ENCODE measurements at places on chromosomes 2 and 18.

GRCh38 chr2:121804997-121805765 is 49.7 kb downstream of the TSN start:
- DNase-seq: no peak

GRCh38 chr2:207926133-207926988 is 99.0 kb downstream of the PLEKHM3 start:
- no peak for DNase-seq

DNA sequence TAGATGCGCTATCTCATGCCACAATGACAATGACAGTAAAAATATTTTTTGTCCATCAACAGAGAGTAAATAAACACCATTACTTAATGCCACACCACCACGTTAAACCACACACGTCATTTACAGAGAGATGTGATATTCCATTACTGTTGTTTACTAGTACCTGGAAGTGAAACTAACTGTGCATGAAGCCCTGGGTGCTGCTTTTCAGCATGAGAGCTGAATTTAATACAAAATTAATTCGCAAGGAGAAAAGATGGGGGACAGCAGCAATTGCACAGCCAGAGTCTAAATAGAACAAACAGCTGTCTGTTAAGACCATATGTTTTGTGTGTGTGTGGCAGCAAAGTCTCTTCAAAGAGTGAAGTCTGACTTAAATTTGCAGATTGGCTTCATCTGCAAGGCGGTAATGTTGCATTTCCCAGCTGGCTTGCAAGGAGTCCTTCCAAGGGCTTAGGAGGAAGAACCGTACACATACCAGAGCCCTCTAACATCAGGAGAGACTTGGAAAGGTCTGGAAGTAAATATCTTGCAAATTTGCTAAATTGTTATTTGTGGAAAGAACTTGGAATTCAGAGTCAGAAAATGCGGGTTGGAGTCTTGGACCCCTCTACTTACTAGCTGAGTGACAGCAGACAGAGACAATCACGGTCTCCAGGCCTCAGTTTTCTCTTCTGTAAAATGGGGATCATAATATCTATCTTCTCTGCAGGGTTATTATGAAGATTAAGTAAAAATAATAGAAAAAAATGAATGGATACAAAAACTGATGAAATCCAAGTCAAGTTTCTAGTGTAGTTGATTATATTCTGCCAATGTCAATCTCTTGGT is 127.6 kb downstream of the ALPK2 start:
- no peak for DNase-seq

- DNase-seq: no peak
Measured at GRCh38 chr2:168089200-168089599, 158.2 kb downstream of the STK39 start.

GRCh38 chr2:29323301-29323700 is 208.1 kb downstream of the CLIP4 start:
- DNase-seq: no peak

- DNase-seq: no peak
Measured at GRCh38 chr2:101064505-101064867, 62.4 kb downstream of the RPL31 start.

DNA sequence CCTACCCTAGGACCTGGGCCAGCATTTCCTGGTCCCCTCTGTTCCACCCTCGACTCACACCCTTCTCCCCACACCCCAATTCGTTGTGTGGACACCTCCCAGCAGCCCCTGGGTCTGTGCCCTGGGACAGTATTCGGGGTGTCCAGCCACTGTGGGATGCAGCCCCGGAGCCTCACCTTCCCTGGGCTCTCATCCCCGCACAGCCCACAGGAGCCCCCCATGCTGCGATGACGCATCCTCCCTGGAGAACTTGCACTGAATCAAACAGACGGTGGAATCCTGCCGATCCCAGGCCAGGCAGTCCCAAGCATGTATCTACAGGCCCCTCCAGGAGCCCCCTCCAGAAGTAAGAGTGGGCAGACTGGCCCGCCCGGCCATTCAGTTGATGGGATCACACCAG is 9.7 kb downstream of the ITM2C start:
- DNase-seq: no peak

DNA sequence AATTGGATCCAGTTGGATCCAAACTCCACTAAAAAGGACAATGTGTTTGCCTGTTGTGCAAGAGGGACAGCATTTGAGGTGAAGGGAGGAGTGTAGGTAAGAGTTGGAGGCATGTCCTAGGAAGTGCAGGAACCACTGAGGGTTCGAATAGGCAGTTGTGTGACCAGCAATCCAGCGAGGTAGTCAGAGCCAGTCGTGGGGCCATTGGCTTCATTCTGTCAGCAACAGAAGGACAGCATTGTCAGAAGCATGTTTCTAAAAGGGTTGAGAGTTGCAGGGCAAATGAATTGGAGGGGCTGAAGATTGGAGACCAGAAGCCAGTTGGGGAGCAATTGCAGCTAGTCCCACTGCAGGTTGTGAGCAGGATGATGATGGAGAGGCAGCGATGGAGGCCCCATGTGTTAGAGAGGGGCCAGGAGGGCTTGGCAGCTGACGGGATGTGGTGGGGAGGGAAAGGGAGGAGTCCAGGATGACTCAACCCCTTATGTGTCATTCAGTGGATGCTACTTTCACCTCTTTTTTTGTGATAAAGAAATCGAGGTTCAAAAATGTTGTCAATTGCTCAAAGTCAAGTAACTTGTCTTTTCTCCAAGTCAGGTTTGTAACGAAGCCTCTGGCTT is 96.7 kb upstream of the SIX3 start:
- no peak for DNase-seq

DNA sequence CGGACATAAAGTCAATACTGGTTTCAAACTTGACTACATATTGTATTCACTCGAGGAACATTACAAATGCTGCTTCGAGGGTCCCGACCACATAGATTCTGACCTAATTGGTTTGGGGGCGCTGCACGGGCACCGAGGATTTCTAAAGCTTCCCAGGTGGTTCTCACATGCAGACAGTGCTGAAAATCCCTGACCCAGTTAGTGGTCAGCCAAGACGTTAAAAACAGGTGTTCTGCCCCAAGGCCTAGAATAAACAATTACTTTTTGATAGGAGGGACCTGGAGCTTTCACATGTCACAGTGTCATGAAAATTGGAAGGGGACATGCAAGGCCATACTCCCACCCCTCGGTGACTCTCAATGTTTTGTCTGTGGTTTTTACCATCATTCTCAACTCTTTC is 368.9 kb downstream of the RNF144A start:
- DNase-seq: no peak

DNA sequence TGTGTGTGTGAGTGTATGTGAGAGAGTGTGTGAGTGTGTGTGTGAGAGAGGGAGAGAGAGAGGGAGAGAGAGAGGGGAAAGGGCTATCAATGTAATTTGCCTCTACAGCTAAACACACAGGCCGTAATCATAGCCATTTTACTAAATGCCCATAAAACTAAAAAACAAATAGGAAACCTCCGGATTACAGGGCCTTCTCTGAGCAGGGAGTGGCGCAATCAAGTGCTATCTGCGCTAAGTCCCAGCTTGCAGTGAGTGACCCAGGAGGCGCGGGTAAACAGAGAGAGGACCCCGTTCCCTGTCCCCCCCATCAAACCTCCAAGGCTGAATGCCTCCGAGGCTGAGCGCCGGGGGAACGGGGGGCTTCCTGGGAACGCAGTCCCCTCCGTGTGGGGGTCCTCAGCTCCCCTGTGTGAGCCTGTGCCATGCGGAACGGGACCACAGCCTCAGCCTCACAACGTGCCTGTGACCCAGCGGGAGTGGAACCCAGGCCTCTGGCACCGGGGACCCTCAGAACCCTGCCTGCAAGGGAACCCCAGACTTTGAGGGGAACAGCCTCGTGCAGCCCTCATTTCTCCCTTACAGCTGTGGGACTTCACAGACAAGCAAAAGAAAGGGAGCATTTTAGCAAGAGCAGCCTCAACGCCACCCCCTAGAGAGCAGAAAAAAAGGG is 54.7 kb upstream of the ID2 start:
- DNase-seq: no peak

All from stimulated activated CD8-positive, alpha-beta memory T cell treated with anti-CD3 and anti-CD28 coated beads, Interleukin-2, amount 100 ng/mL, for 48 hours (primary cell).